ENCODE measurements at places on chromosomes 3 and 15.
A peak's percentile ranks its signal among the peaks of the same experiment; 100 is the strongest.

- no peak for DNase-seq
These were observed 23.0 kb upstream of the MEF2A start for GRCh38 chr15:99542828-99543227.

DNA sequence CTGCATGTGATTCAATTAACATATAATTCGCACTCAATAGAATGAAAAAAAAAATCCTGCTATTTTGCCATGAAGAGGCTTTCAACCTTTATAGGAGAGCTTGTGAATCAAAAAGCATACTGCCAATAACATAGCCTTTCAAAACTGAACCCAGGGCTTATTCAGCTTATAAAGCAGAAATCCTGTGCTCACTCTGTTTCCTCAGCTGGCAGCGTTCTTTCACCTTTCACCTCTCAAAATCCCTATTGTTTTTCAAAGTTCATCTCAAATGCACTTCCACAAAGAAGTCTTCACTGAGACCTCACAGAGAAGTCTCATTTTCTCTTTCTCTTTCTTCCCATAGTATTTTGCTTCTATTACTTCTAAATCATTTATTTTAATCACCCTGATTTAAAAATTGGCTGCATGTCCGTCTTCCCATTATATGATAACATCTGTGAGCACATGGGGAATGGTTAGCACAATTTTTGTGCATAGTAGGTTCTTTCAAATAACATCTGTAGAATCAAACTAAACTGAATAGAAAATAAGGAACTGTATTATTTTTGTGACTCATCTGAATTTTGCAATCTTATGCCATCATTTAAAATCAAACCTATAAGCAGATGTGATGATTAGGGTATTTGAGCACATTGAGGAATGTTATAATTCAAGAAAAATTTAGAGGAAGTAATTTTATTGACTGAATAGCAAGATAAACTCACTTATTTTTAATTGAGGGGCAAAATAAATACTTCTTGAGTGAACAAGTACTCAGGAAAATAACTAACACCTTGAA is 373.4 kb downstream of the NLGN1 start:
- no peak for DNase-seq

DNA sequence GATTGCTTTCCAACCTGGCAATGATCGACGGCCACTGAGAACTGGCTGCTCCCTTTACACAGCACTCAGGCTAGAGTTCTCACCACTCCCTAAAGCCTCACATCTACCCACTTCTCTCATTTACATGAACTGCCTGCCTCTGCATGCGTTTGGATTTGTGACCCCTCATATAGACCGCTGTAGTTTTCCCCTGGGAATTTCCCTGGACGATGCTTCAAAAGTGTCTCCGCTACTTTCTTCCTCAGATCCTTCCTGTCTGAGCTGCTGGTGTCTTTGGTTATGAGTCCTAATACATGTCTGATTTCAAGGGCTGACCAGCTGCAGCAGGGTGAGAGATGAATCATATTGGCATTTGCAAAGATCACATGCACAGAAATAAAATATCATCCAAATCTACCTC is 116.7 kb upstream of the ETV5 start:
- DNase-seq, result no peak

DNA sequence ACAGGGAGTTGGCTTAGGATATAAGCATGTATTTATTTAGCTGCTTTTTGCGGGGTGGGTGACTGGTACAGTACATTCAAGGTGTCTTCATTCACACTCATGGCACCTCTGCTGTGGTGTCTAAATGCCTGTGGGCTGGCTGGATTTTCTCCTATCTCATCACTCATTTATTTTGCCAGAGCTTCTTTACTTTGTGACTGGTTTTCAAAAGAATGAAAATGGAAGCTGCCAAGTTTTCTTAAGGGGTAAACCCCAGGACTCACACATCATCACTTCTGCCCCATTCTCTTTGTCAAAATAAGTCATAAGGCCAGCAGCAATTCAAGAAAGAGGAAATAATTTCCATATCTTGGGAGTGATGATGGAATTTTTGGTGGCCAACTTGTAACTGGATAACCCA is 493.4 kb upstream of the ALCAM start:
- DNase-seq, result no peak

DNA sequence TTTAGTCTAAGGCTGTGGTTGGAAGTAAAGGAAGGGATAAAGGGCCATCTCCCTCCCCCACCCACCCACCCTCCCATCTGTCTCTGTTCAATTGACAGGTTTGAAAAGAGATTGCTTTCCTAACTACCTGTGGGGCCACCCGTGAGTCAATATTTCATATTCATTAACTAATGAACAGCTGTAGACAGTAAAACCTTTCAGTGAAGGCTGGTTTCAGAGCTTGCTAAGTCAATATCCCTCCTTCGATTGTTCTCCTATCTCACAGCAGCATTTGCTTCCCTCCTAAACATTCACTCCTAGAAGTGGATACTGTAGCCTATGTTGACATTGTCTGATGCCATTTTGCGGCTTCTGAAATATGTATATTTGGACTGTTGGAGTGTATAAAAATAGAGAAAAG is 85.9 kb upstream of the SYNPR start:
- DNase-seq, result peak; percentile 46

GRCh38 chr3:38312356-38312755 is 30.3 kb downstream of the SLC22A14 start:
- no peak for DNase-seq

GRCh38 chr3:12467746-12468145 is 16.5 kb upstream of the TSEN2 start:
- no peak for DNase-seq

DNA sequence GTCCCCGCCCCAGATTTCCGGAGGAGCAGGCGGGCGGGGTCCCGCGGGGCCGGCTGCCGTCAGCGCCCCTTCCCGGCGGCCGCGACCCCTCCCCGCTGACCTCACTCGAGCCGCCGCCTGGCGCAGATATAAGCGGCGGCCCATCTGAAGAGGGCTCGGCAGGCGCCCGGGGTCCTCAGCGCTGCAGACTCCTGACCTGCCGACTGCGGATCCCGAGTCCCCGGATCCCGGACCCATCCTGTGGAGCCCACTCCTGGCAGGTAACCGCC is at the start of gene TRH:
Gene TRH (plus strand): TSS at position 157 of the 269 bp plus-strand sequence. CDS start 1,097 bp downstream, outside the sequence.
- DNase-seq, result no peak

DNA sequence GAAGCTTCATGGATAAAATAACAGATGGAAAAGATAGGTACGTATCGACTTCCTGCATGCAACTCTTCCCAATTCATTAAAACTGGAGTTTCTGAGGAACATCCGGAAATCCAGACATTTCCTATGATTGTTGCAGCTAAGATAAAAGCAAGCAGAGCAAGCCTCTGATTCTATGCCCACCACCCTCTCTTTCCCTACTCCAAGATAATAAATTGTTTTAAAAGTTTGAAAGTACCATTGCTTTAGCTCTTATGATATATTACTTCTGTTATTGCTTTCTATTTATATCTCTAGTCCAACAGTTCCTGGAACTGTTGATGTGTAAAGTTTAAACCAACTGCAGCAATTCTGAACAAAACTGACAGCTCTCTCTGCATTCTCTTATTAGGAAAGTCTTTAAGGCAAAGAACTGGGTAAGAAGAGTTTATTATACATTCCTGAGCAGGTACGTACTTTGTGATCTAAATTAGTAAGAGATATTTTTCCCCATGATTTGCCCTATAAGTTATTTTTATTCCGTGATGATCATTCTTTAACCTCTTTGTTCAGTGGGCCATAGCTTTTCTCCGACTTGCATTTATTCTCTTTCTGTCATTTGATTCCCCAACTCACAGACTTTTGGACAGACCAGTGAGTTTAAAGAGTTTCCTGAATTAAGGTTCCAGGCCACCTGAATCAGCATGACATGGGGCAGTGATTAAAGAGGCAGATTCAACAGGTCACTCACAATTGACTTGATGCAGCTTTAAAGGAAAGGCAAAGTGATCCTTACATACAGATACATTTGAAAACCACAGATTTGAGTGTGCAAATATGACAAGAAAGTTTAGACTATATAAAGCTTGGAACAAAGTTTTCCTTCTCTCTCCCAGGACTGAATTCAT is 94.2 kb upstream of the THRB start:
- DNase-seq, result no peak

GRCh38 chr3:15513116-15513515 is 8.4 kb downstream of the COLQ start:
- DNase-seq, result no peak

DNA sequence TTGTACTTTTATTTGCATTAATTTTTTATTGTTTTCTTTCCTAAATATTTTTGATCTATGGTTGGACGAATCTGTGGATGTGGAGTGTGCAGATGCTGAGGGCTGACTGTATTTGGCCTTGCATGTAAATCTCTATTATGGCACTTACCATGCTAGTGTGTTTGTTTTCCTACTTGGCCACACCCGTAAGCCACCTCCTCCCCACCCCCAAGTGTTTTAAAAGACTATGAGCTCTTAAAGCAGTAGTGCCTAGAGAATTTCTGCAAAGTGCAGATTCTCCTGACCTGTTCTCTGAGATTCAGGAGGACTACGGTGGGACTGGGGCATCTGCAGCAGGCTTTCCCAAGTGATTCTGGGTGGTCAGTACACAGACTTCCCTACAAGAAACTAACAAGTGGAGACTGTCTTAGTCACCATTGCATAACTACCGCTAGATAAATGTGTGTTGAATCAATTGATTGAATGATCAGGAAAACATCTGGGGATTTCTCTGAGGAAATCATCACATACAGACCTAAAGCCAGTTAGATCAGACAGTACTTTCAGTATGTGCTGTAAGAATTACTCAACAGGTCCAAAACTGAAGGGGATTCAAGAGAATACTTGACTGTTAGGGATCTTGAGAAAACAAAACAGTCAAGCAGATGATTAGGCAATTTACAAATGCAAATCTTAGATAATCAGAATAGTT is 6.2 kb upstream of the TIPARP start:
- no peak for DNase-seq

DNA sequence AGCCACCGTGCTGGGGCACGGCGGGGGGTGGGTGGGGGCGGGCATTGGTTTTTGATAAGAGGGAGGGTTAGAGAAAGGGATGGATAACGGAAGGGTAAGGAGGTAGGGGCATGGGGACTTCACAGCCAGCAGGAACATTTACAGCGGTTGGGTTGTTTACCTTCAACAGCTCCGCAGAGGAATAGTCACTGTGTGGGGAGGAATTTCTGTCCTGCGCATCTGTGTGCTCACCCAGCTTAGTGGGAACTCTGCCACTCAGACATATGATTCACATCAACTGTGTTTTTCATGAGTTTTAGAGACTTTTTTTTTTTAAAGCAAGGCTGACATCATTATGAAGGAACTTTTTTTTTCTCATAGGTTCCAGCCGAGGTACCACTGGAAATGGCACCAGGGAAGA is 19.6 kb downstream of the CHRD start:
- no peak for DNase-seq

- peak; percentile 98 for DNase-seq
These were observed 12.6 kb downstream of the CEP152 start for GRCh38 chr15:48798319-48798718.

- DNase-seq, result peak; percentile 7
These were observed 8.7 kb downstream of the SRP14 start for GRCh38 chr15:40029979-40030893.

- peak; percentile 34 for DNase-seq
These were observed 1308.8 kb downstream of the ROBO2 start for GRCh38 chr3:78348664-78349063.

DNA sequence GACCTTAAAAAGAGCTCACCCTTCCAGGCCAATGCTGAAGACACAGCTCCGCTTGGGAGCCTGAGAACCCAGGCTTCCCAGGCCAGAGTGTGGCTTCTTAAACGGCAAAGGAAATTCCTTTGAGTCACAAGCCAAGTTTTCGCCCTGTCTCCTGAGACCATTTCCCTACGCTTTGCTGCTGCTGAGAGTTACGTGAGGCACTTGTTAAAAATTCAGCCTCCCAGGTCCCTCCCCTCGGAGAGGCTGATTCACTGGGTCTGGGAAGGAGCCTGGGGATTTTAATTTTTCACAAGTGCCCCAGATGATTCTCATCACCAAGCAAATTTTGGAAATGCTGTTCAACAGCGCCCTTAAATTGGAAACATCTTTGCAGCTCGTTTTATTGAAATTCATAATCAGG is 25.5 kb downstream of the RLBP1 start:
- no peak for DNase-seq

DNA sequence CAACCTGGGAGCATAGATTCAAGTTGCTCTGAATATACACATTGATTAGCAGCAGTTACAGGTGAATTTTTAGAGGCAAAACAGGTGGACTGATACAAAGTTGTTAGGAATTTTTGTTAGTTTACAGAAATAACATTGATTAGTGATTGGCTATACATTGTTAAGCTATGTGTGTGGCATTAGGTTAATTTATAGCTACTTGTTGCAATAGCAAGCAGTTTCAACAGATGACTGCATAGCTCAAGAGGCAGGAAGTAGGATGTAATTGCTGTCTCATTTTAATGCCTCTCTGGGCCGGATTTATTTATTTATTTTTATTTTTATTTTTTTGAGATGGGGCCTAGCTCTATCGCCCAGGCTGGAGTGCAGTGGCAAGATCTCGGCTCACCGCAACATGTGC is 99.7 kb downstream of the TCF12 start:
- DNase-seq, result no peak

DNA sequence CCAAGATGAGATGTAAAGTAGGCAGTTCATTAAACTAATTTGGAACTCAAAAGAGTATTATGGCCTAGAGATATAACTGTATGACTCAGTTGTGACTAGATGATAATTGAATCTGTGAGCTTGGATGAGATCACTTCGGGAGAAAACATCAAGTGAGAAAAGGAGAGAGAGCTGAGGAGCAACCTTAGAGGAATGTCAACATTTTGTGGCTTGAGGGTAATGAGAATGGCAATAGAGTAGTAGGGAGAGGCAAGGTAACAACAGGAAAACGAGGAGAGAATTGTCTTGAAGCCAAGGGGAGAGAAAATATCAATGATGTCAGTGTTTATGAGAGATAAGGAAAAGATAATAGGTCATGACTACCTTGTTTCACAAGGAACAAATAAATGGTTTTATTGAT is 580.2 kb downstream of the NLGN1 start:
- no peak for DNase-seq

GRCh38 chr15:89630974-89631901 is 24.0 kb downstream of the KIF7 start:
- DNase-seq, result no peak

DNA sequence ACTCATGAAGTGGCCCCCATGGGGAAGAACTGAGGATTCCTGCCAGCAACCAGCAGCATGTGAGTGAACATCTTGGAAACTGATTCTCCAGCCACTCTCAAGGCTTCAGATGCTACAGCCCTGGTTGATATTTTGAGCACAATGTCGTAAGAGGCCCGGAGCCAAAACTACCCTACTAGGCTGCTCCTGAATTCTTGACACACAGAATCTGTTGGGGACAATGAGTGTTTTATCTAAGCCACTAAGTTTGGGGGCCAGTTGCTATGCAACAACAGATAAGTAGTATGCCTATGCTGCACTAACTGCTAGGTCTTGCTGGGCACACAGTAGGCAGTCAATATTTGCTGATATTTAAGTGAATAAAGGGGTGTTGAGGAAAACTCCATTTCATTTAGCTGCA is 89.9 kb upstream of the CHL1 start:
- no peak for DNase-seq

DNA sequence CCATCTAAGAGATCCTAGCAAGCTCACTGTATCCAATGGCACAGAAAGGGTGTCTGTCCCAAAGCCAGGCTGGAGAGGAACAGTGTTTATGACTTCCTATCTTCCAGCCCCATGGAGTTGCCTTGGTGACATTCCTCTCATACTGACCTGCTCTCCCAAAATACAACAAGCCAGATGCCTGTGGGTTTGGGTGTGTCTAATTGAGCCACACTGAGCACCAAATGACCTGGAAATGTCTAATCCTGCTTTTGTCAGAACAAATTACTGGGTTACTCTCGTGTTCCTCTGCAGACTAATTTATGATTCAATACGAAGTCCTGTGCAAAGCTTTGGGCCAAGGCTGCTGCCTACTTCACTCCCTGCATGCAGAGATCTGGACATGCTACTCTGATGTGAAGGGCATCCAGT is 98.1 kb upstream of the STRIT1 start:
- DNase-seq, result no peak

Measured in NCI-H524 (cell line).